H54 (cell line): ENCODE measurements at places on chromosomes 11 and 22.

- no peak for DNase-seq
These were observed 24.0 kb upstream of the TMEM191C start for GRCh38 chr22:21443057-21443734.

GRCh38 chr11:113474362-113475159, 637 bp downstream of the DRD2 start:
- peak; percentile 54 for DNase-seq

DNA sequence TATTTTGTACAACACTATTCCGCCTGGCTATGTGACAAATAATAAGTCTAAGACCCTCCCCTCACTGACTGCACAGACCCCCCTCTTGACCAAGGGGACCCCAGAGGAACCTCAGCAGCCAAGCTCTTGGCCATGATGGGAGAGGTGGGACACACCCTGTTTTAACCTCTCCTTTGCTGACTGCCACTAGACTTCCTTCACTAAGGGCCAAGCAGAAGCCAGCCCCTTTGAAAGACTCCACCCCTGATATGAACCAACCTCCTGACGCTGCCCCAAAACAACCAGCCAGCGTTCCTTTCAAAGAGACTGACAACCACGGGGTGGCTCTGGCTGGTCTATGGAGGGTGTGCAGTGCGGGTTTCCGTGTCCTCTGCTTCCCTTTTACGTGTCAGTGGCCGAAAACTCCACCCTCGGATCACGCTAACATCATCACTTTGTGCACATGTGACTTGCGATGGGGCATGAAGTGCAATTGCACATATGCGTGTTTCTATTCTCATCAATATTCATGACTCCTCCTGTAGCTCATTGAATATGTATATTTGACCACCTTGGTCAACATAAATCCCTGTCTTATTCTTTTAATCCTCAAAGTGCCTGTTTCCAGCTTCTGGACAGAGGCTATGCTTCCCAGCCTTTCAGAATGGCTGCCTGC, 643.9 kb downstream of the TBC1D22A start:
- no peak for DNase-seq

DNA sequence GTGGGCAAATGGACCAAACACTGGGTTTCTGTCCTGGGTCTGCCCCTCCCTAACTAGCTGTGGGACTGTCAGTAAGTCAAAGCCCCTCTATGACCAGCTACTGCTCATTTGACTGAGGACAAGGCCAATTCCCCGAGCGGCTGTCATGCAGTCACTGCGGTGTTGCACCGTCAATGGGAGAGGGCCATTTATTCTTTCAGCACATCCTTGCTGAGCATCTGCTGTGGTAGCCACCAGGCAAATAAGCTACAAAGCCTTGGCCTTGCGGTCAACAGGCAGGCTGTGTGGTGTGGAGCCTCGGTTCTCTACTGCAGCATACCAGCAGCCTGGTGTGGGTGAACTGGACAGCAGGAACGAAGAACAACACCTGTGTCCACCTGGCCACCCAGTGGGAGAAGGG, 25.8 kb upstream of the SERPIND1 start:
- no peak for DNase-seq

DNA sequence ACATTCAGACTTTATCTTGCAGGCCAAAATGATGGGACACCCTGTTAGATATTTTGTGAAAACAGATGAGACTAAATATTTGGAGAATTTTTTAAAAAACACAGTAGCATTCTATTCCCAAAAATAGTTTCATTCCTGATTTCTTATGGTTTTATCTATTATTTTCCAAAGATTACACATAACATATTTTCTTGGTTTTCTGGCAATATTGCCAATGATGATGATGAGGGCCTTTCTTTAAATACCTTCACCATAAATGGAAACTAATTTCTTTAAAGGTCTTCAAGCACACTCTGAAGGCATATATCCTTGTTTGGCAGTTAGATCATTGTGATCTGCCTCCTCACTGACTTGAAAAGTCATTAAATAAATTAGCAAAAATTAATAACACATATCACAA, 522.3 kb upstream of the LUZP2 start:
- no peak for DNase-seq
